ENCODE measurements at places on chromosomes 16 and 17.
A peak's percentile ranks its signal among the peaks of the same experiment; 100 is the strongest.

DNA sequence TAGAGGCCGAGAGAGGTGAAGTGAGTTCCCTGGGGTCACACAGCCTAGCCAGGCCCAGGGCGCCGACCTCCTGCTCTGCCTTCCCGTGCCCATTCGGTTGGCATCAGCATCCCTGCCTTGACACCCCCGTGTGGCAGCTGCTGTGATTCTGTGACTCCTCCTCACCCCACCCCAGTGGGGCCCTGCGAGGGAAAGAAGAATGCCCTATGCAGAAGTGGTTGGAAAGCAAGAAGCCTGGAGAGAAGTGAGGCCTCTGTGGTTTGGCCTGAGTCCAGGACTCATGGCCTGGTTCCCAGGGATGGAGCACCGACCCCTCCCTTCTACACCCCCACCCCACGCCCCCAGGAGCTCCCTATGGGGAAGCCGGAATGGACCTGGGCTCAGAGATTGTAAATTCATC is 296.2 kb downstream of the SEC14L1 start:
- DNase-seq, result no peak

DNA sequence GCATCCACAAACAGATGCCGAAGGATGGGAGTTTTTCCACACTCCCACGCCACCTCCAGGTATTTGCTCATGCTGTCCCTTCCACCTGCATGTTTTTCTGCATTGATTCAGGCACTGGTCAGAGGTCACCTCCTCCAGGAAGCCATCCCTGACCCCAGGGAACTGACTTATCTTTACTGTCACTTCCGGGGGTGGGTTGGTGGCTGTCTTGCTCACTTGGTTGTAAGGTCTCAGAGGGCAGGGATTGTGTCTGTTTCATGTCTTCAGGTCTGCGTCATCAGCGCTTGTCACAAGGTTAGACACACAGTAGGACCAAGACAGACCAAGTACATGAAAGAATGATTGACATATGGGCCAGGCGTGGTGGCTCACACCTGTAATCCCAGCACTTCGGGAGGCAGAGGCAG is 1.9 kb upstream of the IL4R start:
- no peak for DNase-seq

DNA sequence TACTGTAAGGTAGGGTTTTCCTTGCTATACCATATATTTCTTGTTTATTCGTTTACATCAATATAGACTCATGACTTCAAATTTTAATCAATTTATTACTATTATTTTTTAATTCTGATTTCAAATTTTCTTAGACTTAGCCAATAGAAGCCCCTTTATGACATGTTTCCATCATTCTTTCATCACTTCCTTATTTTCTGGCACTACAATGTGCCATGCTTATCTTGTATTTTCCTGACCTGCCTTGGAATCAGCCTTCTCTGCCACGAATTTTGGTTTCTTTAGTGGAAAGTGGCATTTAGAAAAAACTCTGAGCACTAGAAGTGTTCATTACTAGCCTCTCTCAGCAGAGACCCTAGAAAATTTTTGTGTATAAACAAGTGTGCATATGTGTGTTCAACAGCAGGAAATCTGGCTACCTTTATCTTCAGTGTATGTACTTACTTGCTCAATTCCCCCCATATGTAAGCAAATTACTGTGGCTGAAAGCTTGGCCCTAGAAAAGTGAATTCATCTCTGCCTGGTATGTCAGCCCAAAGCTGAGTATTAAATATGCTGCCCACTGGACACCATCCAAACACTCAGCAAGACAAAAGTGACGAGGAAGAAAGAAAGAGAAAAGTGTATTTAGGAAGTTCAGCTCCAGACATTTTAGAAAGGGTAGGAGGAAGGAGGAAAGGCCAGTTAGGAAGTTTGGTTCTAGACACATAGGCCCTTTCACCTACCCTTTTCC is 4.0 kb downstream of the STXBP4 start:
- DNase-seq, result no peak

GRCh38 chr16:89156740-89157645 is 14.6 kb upstream of the CDH15 start:
- no peak for DNase-seq

- DNase-seq, result peak; percentile 86
Measured at GRCh38 chr17:1109606-1110540, 69.9 kb downstream of the ABR start.

DNA sequence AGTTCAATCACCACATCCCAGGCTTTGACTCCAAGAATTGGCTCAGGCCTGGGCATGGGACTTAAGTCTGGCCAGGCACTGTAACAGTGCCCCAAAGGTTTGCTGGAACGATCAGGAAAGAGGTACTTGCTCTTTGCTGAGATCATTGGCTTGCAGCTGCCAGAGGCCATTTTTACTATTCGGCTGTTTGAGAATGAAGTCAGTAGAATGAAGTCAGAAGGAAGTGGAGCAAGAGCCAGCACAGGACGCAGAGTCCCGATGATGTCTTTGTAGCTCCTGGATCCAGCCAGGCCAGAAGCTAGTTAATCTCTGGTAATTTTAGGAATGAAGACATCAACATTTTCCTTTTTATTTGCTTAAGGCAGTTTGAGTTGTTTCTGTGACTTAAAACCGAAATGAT is 195.5 kb downstream of the RAB11FIP4 start:
- no peak for DNase-seq

- DNase-seq, result no peak
Measured at GRCh38 chr17:27607521-27608091, 23.4 kb upstream of the LGALS9 start.

DNA sequence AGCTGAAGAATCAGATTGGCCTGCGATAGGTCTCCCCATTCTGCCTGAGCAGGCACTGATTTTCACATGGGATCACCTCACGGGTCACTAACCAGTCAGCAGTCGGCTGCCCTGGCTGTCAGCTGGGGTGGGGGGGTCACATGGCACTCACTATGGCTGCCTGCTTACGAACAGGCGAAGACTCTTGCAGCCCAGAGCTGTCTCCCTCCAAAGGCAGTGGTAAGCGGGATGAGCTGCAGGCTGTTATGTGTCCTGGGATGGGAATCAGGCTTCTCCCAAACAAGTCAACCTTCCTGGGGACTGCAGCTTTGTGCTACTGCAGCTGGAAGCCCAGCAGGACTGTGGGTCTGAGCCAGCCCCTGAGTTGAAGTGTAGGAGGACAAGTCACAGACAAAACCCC is 29.0 kb upstream of the ADORA2B start:
- DNase-seq, result no peak

GRCh38 chr17:64103391-64104364 is 26.3 kb downstream of the ERN1 start:
- DNase-seq, result no peak

DNA sequence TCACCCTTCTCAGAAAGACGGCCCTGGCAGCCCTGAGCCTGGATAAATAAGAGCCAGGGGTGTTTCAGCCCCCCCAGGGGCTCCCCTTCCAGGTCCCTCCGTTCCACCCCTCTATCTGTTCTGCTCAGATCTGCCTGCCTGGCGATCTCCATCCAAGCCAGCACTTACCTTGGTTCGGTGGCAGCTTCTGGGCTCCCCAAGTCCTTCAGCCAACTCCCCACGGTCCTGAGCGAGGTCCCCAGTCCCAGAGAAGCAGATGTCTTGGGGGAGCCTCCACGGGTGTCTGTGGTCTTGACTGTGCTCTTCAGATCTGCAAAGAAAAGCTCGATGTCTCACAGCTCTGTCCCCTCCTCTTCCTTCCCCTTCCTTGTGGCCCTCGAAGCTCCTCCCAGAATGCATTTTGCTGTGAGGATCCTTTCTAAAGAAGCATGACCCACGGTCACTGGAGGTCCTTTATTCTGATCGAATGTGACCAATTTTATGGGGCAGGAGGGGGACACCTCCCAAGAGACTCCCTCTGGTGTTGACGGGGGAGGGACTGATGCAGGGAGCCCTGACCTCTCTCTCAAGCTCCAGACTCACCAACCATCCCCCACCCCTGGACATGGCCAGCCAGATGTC is at the start of gene PIK3R6:
PIK3R6 (minus strand) TSS at position 314 of the 621 bp plus-strand sequence. CDS start 17,880 bp downstream, outside the sequence.
- DNase-seq, result no peak
